NCI-H82 (cell line): ENCODE measurements at places on chromosomes 5 and 9.
A peak's percentile ranks its signal among the peaks of the same experiment; 100 is the strongest.

GRCh38 chr5:107951309-107951708 lies 280.6 kb upstream of the EFNA5 start:
- DNase-seq = peak; percentile 42

DNA sequence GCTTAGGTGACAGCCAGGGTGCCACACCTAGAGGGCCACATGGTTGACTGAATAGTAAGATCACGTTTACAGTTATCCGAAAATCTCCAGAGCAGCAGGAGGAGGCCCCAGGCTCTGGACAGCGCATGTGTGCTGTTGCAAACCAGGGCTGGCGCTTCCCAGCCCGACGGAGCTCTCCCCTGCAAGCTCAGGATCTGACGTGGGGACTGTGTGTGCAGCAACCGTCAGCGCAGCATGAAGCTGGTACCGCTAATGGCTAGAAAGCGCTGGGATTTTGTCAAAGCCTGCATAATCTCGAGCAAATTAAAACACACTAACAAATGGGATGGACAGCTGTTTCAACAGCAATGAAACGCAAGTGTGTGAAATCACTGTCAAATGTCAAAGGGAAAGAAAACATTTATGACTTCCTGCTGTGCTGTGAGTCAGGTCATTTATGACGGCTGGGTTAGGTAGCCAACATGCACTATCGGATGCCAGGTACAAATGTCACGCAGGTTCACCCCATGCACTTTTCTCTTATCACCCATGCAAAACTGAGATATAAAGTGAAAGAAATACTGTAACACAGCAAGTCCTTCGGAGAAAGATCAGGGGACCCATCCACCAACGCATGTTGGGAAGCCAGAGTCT lies 7.5 kb downstream of the SURF4 start:
- DNase-seq = peak; percentile 11

DNA sequence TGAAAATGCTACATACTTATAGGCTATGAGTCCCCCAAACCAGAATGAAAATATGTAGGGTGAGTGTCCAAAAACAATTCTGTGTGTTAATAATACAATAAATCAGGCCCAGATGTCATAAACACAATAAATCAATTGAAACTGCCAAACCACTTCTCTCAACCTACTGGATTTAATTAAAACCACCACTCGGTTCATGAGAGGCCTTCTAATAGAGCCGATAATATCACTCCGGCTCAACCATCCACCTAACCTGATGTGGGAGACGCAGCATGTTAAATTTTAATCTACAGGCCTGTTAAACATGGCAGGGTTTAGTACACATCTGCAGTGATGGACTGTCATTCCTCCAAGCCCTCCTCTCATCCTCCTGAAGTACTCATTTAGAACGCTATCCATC lies 734.5 kb upstream of the ZNF608 start:
- DNase-seq = peak; percentile 92

GRCh38 chr9:121731090-121731489 lies 79.7 kb downstream of the DAB2IP start:
- DNase-seq = no peak

DNA sequence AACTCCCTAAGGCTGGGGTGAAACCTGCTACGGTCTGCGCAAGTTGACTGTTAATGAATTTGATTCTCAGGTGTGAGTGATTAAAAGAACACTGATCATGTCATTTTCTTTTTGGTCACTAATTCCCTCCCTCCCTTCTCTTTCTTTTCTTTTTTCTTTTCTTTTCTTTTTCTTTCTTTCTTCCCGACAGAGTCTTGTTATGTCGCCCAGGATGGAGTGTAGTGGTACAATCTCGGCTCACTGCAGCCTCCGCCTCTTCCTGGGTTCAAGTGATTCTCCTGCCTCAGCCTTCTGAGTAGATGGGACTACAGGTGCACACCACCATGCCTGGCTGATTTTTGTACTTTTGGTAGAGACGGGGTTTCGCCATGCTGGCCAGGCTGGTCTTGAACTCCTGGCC lies 2.6 kb downstream of the ANXA1 start:
- DNase-seq = no peak

DNA sequence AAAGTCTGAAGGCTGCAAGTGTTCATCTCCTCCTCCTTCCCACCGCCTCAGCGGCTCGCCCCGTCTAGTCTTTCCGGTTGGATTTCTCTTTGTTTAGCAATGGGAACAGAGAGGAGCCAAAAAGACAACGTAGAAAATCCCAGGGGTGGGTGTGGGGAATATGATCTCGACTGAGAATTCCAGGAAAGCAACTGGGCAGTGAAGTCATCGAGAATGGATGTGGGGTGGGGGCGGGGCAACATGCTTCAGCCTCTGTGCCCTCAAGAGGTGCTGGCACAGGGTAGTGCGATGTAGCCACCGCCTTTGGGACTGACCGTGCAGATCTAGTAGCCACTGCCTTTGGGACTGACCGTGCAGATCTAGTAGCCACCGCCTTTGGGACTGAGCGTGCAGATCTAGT lies 12.9 kb downstream of the MSX2 start:
- no peak for DNase-seq

DNA sequence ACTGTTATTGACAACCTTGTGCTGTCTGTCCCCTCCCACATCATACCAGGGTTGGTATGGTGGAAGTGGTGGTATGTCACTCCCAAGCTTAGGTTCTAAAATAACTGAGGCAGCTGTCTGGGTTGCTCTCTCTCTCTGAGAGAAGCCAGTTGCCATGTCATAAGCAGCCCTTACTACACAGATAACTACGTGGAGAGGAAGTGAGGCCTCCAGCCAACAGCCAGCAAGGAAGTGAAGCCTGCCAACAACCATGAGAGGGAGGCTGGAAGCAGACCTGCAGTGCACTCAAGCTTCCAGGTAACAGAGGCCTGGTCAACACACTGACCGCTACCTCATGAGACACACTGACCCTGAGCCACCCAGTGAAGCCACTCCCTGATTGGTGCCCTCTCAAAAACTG lies 18.6 kb downstream of the CTNNAL1 start:
- no peak for DNase-seq

- DNase-seq = no peak
These were observed 50.0 kb downstream of the NMUR2 start for GRCh38 chr5:152355061-152355460.
